Stimulated activated CD8-positive, alpha-beta memory T cell treated with anti-CD3 and anti-CD28 coated beads, Interleukin-4, amount 100 ng/mL, for 4 hours (primary cell): ENCODE measurements at places on chromosomes 11 and 22.
A peak's percentile ranks its signal among the peaks of the same experiment; 100 is the strongest.

GRCh38 chr22:31647523-31648320 lies 14.3 kb downstream of the PISD start:
- no peak for DNase-seq

- peak; percentile 31 for DNase-seq
These were observed 15.7 kb upstream of the CCDC179 start for GRCh38 chr11:22875869-22876473.

- DNase-seq: no peak
These were observed 17.8 kb upstream of the PIM3 start for GRCh38 chr22:49942565-49943404.

- no peak for DNase-seq
These were observed 2.1 kb downstream of the MAPK8IP1 start for GRCh38 chr11:45887587-45887986.

- no peak for DNase-seq
These were observed 44.8 kb upstream of the SMCO4 start for GRCh38 chr11:93587858-93588581.

- no peak for DNase-seq
These were observed 45.3 kb downstream of the CCDC34 start for GRCh38 chr11:27317751-27318150.

DNA sequence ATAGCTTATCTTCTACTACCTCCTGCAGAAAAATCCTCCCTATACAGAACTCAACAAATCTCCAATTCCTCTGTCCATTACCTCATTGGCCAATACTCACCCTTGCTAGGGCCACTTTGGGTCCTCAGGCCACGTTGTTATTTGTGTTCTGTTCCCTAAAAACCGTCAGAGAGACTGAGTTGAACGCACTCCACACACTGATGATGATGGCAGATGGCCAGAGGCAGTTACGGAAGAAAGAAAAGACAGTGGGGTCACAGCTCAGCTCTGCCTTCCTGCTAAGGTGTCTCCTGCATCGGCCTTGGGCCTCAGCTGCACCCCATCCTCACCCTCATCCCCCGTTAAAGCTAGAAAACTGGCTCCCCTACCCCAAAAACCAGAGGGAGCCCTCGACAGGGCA lies 66.2 kb downstream of the MICAL3 start:
- DNase-seq: no peak

DNA sequence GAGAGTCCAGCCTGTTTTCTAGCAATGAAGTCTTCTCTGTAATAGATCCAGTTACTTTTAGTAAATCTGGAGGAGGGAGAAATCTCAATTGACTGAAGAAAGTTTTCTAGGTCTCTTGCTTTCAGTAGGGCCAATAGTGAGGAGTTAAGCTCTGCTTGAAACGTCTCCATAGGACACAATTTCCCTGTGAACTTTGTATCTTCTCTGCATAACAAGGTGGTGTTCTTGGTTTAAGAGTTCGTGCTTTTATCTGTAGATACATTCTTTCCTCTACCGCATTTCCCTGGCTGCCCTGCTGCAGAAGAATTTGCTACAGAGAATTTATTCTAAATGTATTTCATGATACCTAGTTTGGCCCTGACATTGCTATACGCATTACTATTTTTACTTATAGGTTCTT lies 183.1 kb downstream of the ARHGAP42 start:
- no peak for DNase-seq

DNA sequence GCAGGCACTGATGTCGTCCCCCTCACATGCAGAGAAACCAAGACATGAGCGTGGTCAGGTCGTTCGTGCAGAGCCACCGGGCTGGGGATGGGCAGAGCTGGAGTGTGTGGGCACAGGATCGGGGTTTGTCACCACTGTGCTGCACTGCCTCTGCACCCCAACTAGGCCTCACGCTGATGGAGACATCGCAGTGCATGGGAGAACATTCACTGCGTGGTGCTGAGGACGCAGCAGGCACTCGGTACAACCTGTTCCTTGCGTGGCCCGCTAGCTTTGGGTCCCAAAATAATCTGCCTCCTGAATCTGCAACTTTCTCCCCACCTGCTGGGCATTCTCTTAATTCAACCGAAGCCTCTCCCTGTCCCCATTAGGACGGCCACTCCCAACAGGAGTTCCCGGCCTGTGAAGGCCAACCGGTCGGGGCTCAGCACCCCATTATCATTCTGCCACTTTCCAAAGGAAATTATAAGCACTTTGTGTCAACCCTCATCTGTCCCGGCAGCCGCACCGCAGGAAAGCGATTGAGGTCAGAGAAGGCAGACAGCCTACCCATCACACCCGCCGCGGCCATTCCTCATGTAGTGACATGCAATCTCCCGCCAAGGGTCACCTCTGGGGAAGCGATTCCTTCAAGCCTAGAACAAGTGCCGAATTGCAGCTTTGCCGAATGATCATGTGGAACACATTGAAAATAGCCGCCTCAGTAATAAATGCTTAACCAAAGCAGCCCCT lies 490.4 kb downstream of the MN1 start:
- DNase-seq: no peak

GRCh38 chr22:20205464-20205963 lies 54.7 kb upstream of the CCDC188 start:
- DNase-seq: no peak
